ENCODE measurements at places on chromosomes 12 and 14.
A peak's percentile ranks its signal among the peaks of the same experiment; 100 is the strongest.

- DNase-seq = no peak
Observed at GRCh38 chr14:73463411-73463810, 5.1 kb upstream of the NUMB start.

GRCh38 chr12:49130151-49131050 lies 794 bp downstream of the TUBA1B start:
- peak; percentile 98 for DNase-seq

DNA sequence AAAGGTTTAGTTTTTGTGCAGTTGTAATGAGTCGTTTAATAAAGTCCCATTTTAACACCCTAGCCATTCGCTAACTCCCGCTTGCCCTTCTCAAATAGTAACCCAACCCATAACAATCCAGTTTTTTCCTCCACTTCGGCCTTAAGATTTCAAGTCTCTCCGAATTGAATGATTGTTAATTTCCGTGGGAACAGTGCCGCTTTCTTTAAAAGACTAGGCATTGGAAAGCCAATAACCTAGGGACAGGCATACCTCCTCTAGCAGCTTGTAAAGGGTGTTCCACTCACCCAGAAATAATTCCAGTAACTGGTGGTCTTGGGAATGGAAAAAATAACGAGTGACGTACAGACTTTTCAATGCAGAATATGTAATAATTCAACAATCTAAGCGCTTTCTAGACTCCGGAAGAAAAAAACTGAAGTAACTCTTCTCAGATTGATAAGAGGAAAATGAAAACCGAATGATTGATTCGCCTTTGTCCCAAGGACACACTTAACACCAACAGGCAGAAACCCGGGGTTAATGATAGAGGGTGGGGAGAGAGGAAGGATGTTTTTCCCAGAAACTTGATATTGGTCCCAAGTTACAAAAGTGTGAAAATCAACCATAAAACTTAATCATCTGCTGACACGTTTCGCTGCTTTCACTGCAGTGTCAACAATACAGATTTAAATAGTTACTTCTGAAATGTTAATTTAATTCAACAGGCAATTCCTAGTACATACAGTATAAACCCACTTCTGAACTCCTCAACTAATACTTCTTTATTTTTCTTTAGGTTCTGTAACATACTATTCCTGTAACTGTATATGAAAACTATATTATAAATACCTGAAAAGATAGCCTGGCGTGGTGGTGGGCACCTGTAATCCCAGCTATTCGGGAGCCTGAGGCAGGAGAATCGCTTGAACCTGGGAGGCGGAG lies 1.0 kb upstream of the SINHCAF start:
- DNase-seq = no peak

- peak; percentile 86 for DNase-seq
Observed at GRCh38 chr14:64812412-64812811, 67.3 kb downstream of the SPTB start.

GRCh38 chr12:46659824-46660223 lies 166.0 kb downstream of the SLC38A4 start:
- no peak for DNase-seq

- DNase-seq = no peak
Observed at GRCh38 chr14:87014856-87015255, 978.1 kb downstream of the GALC start.

DNA sequence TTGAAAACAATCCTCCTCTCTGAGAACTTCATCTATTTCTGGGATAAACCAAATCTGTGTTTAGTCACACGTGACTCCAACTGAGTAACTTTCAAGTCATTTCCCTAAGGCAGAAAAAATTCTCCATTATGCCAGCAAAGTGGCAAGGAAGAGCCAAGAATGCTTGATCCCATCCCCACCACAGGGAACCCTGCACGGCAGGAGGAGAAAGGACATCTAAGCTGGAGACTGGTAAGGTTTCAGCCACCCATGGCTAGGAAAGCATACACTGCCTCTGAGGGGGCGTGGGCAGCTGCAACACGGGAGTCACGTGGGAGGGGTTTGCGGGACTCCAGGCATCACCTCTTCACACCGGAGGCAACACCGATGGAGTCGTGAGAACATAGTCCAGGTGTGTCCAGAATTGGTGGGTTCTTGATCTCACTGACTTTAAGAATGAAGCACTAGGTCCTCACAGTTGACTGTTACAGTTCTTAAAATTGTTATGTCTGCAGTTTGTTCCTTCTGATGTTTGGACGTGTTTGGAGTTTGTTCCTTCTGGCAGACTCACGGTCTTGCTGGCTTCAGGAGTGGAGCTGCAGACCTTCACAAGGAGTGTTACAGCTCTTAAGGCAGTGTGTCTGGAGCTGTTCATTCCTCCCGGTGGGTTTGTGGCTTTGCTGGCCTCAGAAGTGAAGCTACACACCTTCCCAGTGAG lies 2.7 kb upstream of the SIVA1 start:
- DNase-seq = no peak

GRCh38 chr14:21264025-21264801 lies 5.0 kb downstream of the HNRNPC start:
- no peak for DNase-seq

DNA sequence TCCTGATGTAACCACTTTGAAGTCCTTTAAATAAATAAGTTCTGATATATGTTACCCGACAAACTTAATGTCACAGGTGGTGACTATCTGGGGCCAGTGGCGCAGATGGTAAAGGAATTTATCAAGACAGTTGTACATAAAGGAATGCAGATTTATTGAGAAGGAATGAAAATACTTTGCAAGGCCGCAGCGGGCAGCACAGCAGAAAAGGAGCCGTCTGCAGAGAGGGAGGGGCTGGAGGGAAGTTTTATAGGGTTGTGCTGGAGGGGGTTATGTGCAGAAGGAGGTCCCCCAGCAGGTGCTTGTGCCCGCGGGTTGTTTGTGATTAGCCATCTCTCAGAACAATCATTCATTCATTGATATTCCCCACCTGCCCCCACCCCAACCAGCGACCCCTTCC lies 17.4 kb downstream of the GPRC5D start:
- no peak for DNase-seq

DNA sequence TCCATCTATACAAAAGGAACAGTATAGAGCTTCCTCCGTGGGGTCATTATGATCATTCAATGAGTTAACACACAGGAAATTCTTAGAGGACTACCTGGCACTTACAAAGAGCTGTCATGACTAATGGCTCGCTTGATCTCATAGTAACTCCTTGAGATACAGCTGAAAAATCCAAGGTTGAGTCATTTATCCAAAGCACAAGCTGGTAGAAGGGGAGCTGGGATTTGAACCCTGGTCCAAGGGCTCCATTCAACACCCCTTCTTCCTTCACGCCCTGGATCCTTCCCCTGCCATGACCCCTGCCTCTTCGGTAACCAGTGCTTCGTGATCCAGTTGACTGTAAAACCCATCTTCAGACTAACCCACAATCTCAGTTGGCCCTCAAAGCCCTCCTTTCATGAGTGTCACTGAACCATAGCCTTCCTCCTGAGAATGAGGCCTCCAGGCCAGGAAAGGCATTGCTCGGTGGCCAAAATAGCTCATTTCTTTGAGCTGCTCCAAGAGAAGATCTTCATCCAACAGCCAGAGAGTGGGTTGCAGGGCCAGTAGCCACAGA lies 7.8 kb downstream of the ZFP36L1 start:
- DNase-seq = no peak

DNA sequence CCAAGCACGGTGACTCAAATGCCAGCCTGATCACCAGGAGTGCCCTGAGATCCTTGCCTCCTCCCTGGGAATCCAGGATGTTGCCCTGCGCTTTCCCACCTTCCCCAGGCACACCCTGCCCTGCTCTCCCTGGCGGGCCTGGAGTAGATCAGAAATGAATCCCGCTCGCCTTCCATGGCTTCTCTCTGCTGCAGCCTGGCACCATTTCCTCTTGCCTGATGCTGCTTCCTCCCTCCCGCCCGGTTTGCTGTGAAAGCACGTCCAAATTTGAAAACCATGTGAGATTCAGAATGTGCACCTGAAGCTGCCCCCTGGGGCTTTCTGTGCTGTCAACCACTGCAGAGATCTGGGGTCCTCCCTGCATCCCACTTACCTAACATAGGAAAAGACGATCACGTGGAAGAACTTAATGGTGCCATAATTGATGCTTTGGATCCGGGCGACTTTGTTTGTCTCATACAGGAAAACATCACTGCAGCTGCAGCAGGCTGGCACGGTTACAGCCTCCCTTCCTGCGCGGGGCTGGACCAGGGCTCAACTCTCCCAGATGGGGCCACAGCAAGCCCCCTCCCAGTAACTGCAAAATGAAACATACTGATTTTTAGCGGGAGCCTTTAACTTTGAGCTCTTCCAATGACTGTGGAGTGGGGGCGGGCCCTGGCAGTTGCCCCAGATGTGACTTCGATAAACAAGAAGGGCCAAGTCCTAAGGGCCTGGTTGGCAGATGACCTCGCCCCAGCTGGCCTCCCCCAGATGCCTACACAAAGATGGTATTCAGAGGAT lies 24.9 kb upstream of the C12orf76 start:
- no peak for DNase-seq

DNA sequence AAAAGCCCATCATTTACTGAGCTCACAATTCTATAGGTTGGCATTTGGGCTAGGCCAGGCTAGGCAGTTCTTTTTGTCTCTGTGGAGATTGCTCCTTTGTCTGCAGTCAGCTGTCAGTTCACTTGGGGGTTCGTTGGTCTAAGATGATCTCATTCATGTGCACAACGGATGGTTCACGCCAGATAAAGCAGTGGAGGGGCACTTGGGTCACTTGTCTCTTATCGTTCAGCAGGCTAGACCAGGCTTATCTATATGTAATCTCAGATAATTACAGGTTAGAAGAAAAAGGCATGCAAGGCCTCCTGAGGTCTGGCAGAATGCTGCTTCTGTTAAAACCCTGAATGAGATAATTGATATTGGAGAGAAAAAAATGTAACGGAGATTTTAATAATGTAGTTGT lies 119.0 kb upstream of the ATP2B1 start:
- no peak for DNase-seq

DNA sequence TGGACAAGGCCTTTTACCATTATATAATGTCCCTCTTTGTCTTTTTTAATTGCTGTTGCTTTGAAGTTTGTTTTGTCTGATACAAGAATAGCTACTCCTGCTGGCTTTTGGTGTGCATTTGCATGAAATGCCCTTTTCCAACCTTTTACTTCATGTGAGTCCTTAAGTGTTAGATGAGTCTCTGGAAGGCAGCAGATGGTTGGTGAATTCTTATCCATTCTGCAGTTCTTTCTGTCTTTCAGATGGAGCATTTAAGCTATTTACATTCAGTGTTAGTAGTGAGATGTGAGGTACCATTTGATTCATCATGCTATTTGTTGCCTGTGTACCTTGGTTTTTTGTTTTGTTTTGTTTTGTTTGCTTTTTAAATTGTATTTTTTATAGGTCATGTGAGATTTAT lies 208.3 kb downstream of the GPHN start:
- no peak for DNase-seq

- no peak for DNase-seq
Observed at GRCh38 chr14:104913435-104913834, 11.2 kb upstream of the PLD4 start.

DNA sequence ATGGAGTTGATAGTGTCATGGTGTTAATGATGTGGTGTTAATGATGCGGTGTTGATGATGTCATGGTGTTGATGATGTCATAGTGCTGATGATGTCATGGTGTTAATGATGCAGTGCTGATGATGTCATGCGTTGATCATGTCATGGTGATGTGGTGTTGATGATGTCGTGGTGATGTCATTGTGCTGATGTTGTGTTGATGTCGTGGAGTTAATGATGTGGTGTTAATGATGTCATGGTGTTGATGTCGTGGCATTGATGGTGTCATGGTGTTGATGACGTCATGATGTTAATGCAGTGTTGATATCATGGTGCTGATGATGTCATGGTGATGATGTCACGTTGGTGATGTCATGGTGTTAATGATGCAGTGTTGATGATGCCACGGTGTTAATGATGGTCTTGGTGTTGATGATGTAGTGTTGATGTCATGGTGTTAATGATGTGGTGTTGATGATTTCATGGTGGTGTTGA lies 49.1 kb upstream of the RIMBP2 start:
- no peak for DNase-seq

- no peak for DNase-seq
Observed at GRCh38 chr12:98446060-98446459, 69.3 kb upstream of the TMPO start.

- no peak for DNase-seq
Observed at GRCh38 chr12:58500399-58500798, 419.9 kb downstream of the LRIG3 start.

- DNase-seq = no peak
Observed at GRCh38 chr12:76037130-76038103, 5.8 kb upstream of the PHLDA1 start.

GRCh38 chr12:99833397-99833796 lies 151.3 kb downstream of the ANKS1B start:
- DNase-seq = no peak

- DNase-seq = no peak
Observed at GRCh38 chr12:65330331-65330730, 51.8 kb downstream of the MSRB3 start.

DNA sequence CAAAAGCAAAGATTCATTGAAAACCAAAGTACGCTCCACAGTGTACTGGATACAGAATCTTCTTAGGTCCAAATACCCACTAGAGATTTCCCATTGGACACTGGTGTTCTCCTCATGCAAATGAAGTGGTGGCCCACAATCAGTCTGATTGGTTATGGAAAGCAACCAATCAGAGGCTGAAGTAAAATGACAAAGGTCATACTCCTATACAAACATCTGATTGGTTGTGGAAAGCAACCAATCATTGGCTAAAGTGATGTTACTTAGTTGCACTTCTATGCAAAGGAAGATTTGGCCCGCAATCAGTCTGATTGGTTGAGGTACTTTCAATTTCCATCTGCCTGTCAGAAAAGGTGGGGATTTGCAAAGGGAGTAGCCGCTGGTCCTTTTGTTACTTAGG lies 1.3 kb upstream of the WASHC3 start:
- no peak for DNase-seq

DNA sequence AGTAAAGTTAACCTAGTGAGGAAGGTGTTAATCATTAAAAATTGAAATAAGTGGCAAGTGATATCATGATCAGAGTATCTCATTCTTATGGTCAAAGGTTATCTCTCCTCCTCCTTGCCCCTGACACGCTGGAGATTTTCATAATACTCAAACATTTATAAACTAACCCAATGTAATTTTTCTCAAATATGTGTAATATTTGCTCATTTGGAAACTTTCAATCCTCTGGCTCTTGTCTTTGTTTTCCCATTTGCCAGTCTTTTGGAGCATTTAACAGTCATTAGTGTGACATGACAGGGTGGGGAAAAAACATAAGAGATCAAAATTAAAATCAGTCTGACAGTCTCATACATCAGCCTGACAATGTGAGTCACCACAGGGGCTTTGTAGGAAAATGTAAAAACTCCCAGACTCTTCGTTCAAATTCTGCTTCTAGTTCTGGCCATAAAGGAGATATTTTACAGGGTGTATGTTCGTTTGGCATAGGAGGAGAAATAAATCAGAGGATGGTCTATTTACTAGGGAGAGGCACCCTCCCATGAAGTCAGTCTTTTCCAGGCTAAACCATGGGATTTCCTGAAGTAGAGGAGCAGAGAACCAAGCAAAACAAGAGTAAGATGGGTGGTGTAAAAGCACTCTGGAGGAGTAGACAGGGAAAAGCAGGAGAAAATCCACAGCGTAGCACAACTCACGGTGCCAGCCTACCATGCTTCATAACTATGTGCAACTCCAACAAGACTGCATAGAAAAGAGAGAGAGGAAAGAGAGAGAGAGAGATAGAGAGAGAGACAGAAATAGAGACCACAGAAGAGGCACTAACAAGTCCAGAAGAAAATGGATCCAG lies 369.2 kb upstream of the PDE3A start:
- DNase-seq = no peak

GRCh38 chr12:121786440-121786825 lies 7.1 kb downstream of the RHOF start:
- no peak for DNase-seq
